T-cell (primary cell): ENCODE measurements at places on chromosomes 7 and 10.

- no peak for DNase-seq
Measured at GRCh38 chr10:35561715-35562114, 43.4 kb upstream of the GJD4 start.

DNA sequence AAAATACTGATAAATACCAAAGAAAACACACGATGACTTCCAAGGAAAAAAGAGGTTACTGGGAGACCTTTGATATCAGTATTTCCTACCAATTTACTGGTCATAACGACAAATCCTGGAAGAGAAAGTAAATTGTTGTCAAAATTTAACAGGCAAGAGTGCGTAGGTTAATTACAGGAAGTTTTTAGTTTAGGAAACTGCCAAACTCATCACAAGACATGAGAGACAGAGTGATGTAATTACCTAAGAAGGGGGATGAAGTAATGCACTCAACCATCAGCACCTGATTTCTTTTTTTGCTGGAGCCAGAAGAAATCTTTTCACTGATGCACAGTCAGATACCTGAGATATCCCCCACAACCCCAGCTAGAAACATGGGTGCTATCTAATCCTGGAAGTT lies 16.8 kb downstream of the MACC1 start:
- no peak for DNase-seq

GRCh38 chr10:123759501-123760031 lies 93.4 kb downstream of the GPR26 start:
- DNase-seq, result no peak

DNA sequence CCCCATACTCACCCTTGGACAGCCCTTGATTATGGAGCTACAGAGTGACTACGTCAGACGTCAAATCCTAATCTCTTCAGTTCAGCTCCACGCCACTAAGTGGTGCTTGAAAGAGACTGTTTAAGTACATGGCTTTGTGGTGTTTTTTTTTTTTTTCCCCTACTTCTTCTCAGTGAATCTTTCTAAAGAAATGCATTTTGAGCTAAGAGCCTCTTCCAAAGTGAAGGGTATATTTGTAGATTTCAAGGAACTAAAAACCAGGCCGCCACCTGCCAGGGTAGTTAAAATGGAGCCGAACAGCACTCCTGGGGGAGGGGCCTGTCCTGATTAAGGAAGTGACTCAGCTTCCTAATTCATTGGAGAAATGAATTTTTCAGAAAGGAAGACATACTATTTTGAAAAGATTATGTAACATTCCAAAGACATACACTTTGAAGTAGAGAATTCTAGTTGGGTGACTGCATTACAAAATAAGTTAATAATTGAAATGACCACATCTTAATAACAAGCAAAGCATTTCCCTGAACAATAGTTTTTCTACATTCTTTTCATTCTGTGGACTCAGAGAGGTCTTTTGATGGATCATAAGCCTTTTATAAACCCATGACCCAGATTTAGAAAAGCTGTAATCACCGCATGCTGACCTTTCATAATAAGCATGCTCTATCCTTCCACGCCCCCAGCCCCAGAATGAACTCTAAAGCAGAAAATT lies 20.6 kb upstream of the VPS41 start:
- no peak for DNase-seq

- no peak for DNase-seq
Measured at GRCh38 chr7:100061518-100062193, 12.1 kb downstream of the ZSCAN21 start.

DNA sequence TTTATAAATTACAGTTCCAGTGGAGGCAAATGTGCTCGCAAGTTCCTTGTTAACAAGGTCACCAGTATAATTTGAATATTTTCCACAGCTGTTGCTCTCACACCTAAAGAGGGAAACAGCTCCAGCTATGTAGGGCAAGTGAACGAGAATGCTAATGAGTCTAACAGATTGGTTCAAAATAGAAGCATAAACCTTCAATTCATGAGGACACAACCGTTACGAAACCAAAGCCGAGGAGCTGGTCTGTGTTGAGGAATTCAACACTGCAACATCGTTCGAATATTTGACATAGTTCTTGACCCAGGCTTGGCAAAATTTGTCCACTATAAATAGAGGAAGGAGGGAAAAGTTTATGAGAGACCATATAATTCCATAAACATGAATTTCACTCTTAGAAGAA lies 161.3 kb downstream of the KLF6 start:
- no peak for DNase-seq

- no peak for DNase-seq
Measured at GRCh38 chr10:47374611-47375536, 9.2 kb downstream of the ZNF488 start.

DNA sequence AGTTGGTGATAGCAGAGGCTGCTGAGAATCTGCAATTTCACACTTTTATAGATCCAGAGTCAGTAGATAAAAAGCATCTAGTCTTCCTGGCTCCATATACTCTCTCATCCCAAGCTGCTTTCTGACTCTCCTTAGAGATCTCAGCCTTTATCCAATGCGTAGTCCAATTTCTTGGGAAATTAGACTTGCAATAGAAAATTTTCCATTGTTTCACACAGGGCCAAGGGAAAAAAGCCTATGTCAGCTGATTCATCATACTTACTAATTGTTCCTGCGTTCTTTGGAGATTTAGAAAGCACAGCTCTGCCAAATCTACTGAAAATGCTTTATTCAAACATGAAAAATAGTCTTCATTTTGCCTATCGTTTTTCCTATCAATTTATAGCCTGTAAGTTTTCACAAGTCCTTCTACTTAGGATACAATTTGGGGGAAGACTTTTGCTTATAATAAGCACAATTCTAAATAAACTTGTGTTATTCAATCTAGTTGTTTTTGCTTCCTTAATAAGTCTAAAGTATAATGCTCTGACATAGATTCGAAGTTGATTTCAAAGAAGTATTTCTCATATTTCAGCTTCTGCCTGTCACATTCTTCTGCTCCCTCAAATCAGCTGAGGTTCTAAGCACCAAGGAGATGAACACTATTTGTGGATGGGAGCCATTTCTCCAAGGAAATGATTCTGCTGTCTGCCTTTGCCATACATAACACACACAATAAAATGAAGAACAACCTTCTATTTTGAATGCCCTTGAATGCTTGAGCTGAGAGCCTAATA lies 165.4 kb downstream of the ADAM12 start:
- no peak for DNase-seq

DNA sequence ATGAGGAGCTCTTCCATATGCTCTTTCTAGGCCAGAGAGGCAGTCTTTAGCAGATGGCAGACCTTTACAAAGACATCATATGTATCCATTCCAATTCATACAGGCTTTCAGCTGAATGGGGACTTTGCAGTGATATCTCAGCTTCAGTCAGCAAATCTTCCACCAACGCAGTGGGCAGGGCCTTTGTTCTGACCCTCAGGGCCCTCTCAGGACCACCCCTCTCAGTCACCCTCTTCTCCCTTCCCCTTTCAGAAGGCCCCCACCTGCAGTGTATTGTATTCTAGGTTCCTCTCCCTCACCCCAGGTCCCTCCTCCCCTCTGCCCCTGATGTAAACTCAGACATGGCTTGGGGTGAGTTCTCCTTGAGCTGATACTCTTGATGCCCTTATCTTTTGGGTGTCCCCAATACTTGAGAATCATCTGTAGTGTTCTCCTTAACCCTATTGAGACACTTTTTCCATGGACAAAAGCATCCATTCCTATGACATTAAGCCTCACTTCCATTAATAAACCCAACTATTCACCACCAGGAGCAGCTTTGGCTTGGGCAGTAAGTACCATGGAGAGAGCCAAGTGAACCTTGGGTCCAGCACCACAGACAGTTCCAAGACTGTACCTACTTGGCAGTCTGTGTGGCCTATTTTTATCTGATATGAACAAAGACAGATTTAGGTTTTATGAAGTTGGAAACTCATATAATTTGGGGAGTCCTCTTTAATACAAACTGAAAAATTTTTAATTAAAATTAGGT lies 62.7 kb downstream of the ADCYAP1R1 start:
- no peak for DNase-seq

GRCh38 chr10:14573666-14574261 lies 200.9 kb downstream of the FAM107B start:
- DNase-seq, result no peak

- no peak for DNase-seq
Measured at GRCh38 chr10:123458933-123459332, 207.2 kb upstream of the GPR26 start.

DNA sequence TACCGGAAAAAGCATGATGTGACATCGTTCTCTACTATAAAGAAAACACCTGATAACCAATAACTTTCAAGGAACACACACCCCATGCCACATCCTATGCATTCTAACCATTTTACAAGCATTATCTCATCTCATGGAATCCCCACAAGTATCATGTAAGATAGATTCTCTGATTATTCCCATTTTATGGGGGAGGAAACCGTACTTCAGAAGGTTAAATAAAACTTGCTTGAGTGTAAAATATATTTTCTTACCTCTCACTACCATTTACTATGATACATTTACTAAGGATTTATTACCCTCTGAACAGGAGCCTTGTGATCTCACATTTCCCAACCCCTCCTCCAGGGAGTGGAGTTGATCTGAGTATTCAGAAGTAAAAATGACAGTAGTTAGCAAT lies 522.7 kb downstream of the CNTNAP2 start:
- DNase-seq, result no peak

DNA sequence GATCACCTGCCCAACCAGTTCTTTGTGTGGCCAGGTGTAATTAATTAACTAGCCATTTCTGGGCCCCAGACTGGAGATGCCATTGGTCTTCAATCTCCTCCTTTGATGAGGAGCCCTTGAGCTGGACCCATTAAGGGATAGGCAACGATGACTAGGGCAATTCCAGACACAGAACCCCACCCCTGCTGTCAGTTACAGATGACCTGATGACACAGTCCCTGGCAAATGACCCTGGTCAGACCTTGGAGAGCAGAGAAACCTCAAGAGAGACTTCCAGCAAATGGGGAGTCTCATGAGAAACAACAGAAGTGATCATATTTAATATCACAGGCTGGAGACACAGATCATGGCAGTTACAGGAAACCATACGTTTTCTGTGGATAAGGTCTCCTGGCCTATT lies 101.8 kb upstream of the TCF7L2 start:
- no peak for DNase-seq

DNA sequence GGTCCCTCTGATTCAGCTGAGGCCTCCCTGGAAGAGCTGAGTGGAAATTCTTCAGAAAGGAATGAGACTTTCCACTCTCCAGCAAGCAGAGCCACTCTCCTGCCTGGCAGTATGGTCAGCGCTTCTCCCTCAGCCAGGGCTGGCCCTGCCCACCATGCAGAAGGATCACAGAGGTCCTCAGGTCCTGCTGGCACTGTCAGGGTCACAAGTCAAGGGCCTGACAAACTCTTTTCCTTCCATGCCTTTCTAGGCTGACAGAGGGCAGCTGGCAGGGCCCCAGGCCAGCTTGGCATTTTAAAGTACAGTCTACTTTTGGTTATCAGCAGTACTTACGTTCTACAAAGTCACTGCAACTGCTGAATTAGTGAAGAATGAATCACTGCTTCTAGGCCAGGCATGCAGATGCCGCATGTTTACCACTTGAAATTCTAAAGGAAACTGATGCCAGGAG lies 119.3 kb upstream of the FRMD4A start:
- DNase-seq, result no peak

- no peak for DNase-seq
Measured at GRCh38 chr7:96697822-96698221, 11.8 kb downstream of the SEM1 start.

GRCh38 chr7:48182718-48183369 lies 11.6 kb downstream of the ABCA13 start:
- DNase-seq, result no peak

DNA sequence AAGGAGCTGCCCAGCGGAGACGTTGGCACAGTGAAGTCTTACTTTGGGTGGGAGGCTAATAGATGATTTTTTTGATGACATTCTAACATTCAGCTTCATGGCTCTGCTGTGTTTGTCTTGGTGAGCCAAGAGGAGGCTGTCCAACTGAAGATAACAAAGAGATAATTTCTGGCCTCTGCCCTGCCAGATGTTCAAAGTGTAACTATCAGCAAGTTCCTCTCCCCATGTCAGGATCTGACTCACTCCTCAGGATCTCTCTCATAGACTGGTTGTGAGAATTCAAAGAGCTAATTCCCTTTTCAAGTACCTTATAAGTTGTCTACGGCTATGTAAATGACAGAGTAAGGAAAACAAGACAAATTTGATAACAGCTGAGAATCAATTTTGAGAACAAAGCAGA lies 1340.9 kb downstream of the XPNPEP1 start:
- no peak for DNase-seq

GRCh38 chr7:128166603-128167041 lies 74.5 kb upstream of the LEP start:
- DNase-seq, result peak; percentile 15

- no peak for DNase-seq
Measured at GRCh38 chr7:135184254-135184841, 13.8 kb upstream of the CYREN start.

GRCh38 chr10:810351-810846 lies 120.9 kb upstream of the DIP2C start:
- DNase-seq, result no peak

GRCh38 chr7:126856691-126857291 lies 395.9 kb downstream of the GRM8 start:
- no peak for DNase-seq

DNA sequence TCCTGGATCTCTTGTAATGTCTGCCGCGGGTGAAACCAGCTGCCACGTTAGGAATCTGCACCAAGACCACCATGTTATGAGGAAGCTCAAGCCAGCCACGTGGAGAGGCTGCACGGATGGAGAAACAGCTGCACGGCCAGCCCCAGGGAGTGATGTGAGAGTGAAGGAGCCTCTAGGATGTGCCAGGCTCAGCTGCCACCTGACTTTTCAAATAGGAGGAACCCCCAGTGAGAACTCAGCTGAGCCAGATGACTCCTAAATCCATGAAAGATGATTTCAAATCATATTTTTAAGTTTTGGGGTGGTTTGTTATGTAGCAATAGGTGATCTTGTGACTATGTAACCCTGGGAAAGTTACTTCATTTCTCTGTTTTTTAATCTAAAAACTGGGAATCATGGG lies 71.7 kb downstream of the PRKAG2 start:
- DNase-seq, result no peak

- no peak for DNase-seq
Measured at GRCh38 chr10:34875061-34875460, 60.0 kb upstream of the PARD3 start.
